ENCODE measurements at places on chromosomes 16 and 17. TPM values are rescaled to one million over a fixed set of nuclear protein-coding genes. Genes with fewer than 3 reads are reported as not detected.

Gene SLC12A3
- not detected for total RNA-seq

Gene TBC1D3C
- total RNA-seq = not detected

Gene C17orf78
- total RNA-seq = not detected

DNA sequence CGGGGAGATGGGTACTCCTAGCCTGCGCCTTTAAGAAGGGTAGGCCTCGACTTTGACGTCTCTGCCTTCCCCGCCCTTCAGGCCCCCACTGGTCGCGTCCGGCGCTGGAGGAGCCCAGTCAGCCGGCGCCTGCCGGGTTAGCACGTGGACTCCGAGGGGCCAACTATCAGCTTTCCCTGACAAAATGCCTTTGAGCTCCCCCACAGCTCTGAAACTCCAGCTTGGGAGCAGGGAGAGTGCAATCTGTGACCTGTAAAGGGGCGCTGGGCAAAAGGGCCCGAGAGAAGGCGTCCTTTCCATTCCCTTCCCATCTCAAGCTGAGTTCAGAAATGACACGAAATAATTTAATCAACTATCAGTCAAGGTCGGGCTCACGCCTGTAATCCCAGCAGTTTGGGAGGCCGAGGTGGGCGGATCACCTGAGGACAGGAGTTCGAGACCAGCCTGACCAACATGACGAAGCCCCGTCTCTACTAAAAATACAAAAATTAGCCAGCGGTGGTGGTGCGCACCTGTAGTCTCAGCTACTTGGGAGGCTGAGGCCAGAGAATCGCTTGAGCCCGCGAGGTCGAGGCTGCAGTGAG is 2.3 kb upstream of the SLC25A39 start:
- DNase-seq = peak; percentile 91

Measured in left lung (tissue), 14 donors.